ENCODE measurements at places on chromosomes 2 and 18.

DNA sequence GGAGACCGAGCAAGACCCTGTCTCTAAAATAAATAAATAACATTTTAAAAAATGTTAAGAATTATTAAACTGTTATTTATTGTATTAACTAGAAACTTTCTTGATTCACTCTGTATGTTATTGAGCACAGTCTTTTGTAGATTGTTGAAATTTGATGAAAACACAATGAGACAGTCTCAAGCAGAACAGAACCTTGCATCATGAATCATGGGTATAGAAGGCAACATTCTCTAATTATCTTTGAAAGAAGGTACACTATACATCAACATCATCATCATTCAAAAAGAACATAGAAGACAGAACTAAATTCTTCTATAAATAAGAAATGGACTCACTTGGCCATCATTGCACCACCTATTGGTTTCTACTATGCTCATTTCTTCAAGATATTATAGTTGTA lies 67.7 kb downstream of the SLC8A1 start:
- no peak for DNase-seq

DNA sequence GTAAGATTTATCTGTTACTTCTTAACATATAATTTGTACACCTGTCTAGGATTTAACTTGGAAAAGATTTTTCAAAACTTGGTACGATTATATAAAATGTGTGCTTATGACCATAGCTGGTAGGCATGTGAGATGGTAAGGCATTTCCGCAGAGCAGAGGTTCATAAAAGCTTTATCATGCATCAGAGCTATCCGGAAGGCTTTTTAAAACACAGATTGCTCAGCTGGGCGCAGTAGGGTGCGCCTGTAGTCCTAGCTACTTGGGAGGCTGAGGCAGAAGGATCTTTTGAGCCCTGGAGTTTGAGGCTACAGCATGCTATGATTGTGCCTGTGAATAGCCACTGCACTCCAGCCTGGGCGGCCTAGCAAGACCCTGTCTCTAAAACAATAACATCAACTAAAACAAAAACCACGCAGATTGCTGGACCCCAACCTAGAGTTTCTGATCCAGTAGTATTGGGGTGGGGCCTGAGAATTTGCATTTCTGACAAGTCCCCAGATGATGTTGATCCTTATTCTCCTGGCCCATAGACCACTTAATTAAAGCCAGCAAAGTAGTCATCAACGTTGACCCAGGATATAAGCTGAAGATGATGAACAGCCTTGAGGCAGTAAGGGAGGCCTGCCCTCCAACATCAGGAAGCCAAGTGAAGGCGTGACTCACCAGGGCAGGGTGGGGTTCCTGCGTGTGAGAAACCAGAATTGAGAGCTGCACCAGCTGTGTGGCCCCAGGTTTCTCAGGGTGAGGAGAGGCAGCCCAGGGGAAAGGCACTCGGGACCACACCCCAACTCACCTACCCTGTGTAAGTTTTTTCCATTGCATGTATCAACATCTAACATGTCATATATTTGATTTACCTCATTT lies 21.6 kb upstream of the SLC20A1 start:
- DNase-seq, result peak; percentile 84

DNA sequence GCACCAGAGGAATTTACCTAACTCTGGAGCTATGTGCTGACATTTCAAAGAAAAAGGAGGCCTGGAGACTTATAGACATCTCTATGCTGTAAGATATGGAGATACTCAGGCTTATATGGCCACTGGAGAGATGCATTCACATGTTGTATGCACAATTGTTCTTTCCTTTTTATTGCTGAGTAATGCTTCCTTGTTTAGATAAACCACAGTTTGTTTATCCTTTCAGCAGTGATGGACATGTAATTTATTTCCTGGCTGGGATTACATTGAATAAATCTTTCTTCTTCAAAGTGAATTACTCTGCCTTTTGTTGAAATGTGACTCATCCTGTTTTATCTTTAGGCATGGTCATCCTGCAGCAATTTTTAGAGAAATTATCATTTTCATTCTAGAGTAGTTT lies 716.7 kb upstream of the GCFC2 start:
- DNase-seq, result no peak

DNA sequence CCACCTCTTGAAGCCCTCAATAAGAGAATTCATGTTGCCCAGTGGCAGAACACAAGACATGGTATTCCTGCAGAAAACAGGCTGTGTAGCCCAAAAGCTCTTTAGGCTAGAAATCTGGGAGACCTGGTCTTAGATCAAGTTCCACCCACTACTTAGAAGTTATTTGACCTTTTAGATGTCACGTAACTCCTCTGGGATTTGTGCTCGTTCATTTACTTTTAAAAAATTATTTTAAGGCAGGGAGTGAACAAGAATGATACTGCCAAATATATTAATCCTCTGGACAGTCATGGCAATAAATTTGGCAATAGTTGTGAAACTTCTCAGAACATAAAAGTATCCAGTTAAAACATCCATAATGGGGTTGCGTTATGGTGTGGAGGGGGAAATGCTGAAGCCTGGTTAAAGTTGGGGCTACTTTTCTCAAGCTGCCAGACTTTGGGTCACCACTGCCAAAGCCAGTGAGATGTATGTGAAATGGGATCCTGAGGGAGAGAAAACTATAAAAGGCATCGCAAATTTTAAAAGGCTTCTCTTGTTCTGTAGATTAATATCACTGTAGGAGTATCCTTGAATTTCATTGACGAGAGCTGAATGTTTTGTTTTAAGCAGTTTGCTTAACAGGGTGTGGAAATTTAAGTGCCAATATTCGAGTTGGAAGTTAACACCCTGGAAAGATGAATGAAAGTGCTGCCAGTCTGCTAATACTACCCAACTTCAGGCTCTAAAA lies 15.8 kb downstream of the DAPL1 start:
- no peak for DNase-seq

GRCh38 chr2:186561467-186562208 lies 28.2 kb upstream of the ITGAV start:
- DNase-seq, result no peak

DNA sequence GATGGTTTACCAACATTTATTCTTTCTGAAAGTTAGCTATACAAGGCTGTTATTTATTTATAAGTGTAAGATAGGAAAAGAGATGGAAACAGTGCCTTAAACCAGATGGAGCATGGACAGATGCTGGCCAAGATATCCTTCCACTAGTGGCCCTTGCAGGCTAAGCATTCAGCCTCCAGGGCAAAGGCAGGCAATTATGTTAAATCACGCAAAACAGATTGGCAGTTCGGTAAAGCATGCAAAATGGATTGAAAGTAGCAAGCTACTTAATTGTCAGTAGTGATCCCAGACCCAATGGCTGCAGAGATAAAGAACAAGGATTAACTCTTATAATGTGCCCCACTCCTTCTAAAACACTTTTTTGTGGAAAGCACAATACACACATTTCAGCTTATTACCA lies 105.4 kb upstream of the MAP4K3 start:
- no peak for DNase-seq
